ENCODE measurements at places on chromosomes 12 and 14.
A peak's percentile ranks its signal among the peaks of the same experiment; 100 is the strongest.

DNA sequence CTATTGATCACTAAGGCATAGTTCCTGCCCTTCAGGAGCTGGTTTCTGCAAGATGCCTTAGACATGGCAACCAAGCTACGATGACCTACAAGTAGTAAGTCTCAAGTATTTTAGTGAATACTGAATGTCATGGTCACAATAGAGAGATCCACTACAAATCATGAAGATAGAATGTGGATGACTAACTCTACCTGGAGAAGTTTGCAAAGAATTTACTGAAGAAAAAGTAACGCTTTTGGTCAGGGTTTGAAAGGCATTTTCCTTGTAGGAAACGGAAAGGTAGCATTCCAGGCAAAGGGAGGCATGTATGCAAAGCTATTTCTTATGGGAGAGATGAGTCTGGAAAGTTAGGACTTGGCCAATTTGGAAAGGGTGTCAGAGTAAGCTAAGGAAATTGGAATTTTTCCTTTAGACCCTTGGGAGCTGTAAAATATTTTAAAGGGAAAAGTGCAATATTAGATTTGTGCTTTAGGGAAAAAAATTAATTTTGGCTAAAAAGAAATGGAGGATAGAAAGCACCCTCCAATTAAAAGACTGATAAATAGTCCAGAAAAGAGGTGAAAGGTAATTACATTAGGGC, 377.5 kb downstream of the EGLN3 start:
- no peak for DNase-seq

- no peak for DNase-seq
Measured at GRCh38 chr14:63182968-63183367, 21.3 kb upstream of the RHOJ start.

GRCh38 chr14:22547948-22548750, 40.9 kb downstream of the DAD1 start:
- no peak for DNase-seq

- DNase-seq = no peak
Measured at GRCh38 chr12:71642264-71642663, 21.4 kb downstream of the ZFC3H1 start.

DNA sequence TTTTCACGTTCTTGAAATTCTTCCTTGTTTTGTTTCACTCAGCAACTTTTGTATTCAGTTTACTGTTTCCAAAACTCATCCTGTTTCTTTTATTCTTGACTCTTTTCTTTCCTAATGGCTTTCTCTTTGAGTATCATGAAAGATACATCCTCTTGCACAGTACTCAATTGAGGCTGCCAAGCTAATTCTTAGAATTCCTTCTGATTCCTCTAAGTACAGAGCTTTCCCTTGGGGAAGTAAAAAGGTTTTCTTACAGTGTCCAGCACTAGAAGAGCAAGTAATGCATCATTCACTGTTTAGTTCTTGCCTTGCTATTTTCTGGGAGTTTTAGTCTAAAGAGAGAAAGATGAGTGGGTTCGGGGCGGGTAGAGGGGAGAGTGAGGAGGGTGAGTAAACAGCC, 154.1 kb downstream of the NEDD1 start:
- no peak for DNase-seq

DNA sequence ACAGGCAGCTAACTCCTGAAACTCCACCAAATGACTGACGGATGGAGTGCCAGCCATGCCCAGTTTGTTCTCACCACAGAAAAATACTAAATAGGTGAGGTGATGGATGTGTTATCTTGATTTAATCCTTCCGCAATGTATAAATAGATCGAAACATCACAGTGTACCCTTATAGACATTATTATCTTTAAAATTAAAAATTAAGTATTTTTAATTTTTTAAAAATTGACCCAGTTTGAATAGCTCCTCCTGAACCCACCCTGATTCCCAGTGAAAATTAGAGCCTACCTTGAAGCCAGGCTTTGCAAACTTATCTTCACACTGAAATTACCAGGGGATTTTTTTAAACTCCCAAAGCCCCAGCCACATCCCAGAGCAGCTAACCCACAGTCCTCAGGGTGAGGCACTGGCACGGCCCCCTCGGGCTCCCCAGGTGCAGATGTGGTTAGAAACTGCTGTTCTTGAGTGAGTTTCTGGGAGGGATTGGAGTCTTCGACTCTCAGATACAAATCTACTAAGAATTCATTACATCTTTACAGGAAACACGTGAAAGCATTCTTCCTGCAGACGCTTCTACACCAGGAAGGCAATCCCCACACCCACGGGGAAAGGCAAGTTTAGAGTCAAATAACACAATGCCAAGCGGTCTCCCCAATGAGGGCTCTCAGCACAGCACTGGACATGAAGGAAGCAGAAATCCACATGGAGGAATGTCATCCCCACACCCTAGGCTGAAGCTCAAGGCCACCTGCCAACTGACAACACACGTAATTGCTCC, 126.4 kb downstream of the RIMBP2 start:
- no peak for DNase-seq

GRCh38 chr12:26941215-26941594, 2.9 kb downstream of the FGFR1OP2 start:
- DNase-seq = no peak

- DNase-seq = no peak
Measured at GRCh38 chr12:53950789-53951576, 3.7 kb upstream of the HOXC12 start.

GRCh38 chr14:35215110-35215813, 76.9 kb upstream of the PSMA6 start:
- peak; percentile 18 for DNase-seq

DNA sequence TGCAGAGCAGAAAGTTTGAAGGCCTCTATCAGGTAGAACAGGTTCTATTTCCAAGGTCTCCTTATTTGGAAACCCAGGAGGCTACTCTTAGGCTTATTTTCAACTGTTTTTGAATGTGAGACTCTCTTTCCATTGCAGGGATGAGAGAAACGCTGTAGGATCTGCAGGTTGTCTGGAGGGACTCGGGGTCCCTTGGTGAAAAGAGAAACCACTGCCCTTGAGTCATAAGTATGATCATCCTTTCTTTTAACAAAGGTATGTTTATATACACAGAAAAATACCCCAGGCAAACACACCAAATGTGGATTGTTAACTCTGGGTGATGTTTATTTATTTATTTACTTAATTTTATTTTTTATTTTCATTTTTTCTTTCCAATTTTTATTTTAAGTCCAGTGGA, 57.8 kb upstream of the MAX start:
- DNase-seq = no peak

DNA sequence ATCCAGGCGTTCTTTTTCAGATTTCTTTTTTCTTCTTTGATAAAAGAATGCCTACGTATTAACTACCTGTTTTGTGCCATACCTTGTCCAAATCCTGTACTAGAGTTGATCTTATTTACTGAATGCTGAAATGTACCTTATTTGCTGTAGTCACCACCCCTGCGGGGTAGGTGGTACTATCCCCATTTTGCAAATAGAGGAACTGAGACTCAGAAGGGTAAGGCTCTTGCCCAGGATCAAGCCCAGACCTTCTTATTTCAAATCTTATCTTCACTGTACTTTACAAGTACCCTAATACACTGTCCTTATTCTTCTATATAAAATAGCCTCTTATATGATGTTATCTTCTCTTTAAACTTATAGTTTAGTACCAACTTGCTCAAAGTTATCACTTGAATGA, 206.5 kb downstream of the SLC41A2 start:
- DNase-seq = no peak

DNA sequence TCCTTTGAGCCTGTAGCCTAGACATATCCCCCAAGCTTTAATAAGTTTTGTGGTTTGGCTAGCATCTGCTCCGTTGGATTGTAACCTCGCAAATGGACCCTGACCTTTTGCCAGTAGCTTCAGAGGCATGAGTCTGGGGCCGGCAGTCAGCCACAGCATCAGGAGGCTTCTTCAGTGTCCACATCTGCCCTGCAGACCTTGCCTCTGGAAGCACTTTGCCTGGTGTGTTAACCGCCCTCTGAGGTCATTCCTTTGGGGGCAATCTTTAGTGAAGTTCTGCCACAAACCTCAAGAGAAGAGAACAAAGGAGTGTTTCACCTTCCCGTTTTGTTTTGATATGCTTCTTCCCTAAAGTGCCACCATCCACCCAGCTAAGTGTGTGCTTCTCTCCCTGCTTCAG, 71.4 kb downstream of the GNS start:
- no peak for DNase-seq

- no peak for DNase-seq
Measured at GRCh38 chr12:117294189-117294603, 67.2 kb downstream of the NOS1 start.

GRCh38 chr12:113339540-113339939, 4.6 kb upstream of the SLC8B1 start:
- DNase-seq = no peak

DNA sequence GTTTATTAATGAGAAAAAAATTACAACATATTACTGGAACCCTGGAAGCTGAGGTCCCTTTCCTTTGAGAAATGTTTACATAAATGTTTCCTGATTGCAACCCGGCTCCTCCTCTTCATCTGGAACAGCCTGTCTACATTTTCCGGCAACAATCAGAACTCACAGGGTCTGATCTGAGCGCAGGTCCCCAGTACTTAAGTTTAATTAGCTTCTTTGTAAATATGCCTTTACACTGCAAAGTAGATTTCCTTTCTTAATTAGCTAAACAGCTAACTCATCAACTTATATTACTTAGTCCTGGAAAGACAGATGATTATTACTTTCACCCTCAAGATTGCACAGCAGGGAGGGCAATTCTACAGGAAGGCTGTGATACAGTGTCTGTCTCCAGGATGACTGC, 213.0 kb downstream of the MON2 start:
- DNase-seq = no peak

GRCh38 chr12:118866346-118866745, 115.0 kb upstream of the SRRM4 start:
- DNase-seq = no peak

DNA sequence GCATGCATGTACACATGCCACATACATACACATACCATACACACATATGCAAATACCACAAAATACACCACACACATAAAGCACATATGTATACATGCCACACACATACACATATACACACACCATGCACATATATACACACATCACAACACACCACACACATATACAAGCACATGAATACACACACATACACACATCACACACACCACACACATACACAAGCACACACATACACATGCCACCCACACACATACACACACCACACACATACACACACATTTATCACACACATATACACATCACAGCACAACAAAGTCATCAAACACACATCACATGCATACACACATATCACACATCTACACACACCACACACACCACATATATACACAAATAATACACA, 1108.5 kb downstream of the GALC start:
- DNase-seq = no peak

DNA sequence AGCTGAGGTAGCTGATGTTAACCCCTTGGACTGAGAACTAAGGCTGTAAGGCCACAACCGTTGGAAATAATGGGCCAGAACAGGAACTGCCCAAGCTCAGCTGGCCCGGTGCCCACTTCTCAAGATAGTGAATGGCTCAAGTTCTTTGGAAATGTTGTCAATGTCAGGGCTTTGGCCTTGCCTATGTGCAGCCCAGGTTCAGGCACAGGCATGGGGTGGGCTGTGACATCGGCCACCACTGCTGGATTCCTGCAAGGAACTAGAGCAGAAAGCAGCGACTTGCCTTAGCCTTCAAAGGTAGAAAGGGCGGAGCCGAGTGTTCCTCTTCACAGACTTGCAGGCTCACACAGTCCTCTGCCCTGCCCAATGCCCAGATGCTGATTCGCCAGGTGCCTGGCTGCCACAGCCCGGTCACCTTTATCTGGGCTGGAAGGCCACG, 291.2 kb downstream of the ZFP36L1 start:
- DNase-seq = peak; percentile 70

DNA sequence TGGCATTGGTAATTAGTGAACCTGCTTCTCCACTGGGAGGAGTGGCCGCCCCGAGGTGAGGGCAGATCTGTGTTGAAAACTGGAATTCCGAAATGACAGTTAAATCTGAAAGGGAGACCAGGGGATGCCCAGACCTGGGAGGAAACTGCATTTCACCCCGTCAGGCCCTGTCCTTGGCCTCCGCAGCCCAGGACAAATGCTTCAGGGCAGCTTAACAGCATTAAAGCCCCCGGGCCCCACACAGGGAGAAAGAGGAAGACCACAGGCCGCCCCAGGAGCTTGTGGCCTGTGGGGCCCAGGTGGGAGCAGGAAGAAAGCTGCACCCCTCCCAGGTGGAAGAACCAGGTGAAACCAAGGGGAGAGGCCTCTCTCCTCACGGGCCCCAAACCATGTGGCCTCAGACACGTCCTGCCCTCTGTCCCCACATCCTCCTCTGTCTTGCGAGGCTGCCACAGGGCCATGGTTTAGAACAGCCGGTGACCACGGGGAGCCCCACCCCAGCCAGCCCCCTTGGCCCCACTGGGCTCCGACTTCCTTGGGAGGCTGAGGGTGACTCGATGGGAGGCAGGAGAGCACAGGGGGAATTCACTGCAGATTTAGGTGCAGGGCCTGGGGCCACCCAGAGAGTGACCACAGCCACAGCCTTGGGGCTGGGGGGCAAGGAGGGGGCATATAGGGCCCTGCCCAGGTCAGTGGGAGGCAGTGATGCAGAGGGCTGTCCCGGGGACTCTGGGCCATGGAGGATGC, 265.4 kb downstream of the ADGRD1 start:
- DNase-seq = no peak

DNA sequence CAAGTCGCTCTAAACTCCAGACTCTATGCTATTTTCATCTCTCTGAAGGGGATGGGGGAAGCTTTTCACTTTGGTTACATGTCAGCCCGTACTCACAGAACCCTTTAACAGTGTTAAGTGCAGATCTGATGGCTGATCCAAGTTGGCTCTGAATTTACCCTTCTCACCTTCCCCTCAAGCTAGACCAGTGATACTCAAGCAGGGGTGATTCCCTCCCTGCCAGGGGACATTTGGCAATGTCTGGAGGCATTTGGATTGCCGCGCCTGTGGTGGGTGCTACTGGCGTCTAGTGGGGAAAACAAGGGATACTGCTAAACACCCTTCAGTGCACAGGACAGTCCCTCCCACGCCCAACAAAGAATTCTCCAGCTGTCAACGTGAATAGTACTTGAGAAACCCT, 6.0 kb upstream of the TEX52 start:
- no peak for DNase-seq

DNA sequence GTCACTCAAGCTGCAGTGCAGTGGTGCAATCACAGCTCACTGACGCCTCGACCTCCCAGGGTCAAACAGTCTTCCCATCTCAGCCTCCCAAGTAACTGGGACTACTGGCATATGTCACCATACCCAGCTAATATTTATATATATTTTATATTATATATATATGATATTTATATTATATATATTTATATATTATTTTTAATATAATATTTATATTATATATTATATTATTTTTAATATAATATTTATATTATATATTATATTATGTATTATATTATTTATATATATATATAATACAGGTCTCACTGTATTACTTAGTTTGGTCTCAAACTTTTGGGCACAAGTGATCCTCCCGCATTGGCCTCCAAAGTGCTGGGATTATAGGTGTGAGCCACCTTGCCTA, 9.4 kb downstream of the ZNF84 start:
- DNase-seq = no peak

DNA sequence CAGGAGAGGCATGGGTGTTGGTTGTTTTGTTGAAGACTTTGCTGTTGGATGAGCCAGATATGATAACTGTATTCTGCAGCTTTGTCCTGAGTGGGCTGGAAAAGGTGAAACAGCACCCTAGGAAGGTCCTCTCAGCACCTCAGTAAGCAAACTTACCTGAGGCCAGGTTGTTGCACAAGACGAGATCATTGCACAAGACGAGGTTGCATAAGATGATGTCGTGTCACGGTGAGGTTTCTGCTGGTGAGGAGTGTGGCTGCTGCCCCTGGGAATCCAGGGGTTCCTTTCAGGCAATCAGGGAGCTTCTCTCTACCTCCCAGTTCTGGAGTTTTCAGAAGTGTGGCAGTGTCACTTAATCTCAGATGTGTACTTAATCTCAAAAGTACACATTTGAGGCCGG, 85.6 kb downstream of the GLT1D1 start:
- DNase-seq = no peak

Data from suppressor macrophage (primary cell).